ENCODE measurements at places on chromosomes 1 and 21.

DNA sequence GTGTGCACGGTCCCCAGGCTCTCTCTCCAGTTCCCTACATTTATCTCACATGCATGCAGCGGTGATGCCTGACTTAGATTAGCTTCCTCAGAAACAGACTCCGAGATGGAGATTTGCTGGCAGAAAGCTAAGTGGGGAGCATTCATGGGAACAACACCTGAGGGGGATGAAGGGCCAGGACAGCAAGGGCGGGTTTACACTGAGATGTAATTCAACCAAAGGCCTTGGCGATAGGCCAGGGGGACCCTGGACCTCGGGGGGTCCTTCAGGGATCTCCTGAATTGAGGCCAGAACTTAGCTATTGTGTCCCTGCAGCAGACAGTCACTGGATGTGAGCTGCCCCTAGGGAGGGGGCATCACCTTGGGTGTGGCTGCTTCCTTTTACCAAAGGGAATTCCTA is 246.1 kb upstream of the CSF3R start:
- no peak for DNase-seq

DNA sequence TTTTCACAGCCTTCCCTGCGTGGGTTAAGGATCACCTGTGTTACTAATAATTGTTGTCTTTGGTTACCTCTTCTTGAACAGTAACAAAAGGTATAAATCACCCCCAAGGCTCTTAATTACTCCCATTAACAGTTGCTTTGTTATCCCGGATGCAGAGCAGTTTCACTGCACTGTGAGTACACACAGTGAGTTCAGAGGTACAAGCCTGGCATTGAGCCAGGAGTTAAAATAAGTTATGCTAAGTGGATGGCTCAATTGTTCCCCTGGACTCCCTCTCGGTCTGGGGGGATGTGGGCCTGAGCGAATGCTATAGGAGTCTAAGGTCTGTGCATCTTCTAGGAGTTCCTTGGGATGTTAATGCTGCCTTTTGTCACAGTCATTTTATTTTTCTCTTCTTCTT is 258.3 kb downstream of the ATG4C start:
- DNase-seq = no peak

DNA sequence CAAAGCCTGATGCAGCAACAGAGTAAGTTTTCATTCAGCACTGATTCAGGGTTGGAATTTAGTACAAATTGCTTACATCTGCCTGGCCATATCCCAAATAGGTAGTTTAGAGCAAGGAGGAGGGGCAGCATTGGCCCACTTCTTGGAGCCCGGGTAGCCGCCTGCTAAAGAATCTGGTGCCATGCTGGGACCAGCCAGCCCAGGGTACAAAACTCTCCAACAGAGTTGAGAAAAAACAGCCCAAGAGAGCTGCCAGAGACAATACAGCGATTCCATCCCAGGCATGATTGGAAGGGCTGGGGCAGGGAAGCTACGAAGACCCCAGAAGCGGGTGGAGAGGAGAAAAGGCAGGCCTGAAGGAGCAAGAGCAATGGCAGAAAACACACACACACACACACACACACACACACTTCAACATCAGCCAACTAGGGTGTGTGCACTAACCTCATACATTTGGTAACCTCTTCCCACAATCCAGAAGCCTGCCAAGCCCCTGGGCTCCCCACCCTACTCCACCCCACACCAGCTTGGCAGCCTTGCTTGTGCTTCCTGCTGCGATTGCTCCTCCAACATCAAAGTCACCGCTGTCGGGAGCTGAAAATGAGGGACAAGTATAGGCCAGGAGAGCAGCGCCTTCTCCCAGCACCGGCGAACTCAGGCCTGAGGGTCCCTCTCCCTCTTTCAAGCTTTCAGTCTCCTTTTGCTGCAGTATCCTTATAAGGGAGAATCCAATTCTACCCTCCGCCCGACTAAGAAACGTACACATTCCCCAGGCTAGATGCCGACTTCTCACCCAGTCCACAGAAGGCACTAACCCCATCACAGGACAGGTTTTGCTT is 1.2 kb downstream of the PIK3C2B start:
- DNase-seq = no peak

DNA sequence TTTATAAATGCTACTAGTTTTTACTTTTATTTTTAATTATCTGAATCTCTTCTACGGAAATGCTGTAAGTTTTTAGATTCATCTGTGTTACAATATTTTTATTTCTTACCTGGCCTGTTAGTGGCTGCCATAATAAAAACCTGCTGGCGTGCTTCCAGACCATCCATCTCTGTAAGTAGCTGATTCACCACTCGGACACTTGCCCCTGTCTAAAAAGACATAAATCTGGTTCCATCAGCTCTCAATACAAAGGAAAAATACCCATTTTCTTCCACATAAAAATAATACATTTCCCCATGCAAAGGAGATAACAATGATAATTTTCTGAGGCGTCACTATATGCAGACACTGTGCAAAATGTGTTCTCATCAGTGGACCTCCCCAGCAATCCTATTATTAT is 62.0 kb downstream of the NVL start:
- DNase-seq = no peak

GRCh38 chr1:230069796-230070195 is 2.8 kb downstream of the GALNT2 start:
- DNase-seq = no peak

- DNase-seq = no peak
These were observed 185.1 kb downstream of the FCRL5 start for GRCh38 chr1:157367091-157367739.

GRCh38 chr1:212586206-212587015 is 22.1 kb upstream of the ATF3 start:
- no peak for DNase-seq

DNA sequence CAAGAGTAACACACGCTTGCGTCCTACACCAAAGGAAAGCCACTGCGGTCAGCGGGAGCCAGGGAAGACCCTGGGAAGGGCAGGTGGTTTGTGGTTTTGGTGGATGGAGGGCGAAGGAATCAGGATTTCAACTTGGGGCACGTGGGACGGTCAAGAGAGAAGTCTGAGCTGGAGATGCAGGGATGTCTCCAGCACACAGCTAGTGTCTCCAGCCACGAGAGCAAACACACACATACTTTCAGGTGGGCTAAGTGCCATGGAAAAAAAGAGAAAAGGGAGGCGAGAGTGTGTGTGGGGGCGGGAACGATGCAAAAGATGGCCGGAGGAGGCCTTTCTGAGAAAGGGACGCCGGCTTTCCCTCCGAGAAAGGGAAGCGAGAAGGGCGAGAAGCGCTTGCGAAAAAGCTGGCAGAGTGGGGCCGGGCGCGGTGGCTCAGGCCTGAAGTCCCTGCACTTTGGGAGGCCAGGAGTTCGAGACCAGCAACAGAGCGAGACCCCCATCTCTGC is 1.4 kb upstream of the SRRM1 start:
- peak; percentile 15 for DNase-seq

DNA sequence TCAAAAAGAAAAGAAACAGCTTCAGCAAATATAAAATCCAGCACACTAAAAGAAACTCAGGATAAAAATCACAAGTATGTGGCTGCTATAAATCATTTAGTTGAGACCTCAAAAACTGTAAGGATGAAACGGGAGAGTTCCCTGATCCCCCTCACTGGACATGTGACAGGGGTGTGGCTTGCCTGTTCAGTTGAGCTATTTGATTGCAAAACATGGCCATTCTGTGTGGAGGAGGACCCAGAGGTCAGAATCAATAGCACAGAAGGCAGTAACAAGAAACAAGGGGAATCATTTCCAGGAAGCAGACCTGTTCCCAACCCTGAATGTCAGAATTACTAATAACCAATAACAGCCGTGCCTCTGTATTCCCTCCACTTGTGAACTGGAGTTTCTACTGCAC is 27.9 kb downstream of the RBM11 start:
- no peak for DNase-seq

GRCh38 chr1:248926401-248927182 is 20.6 kb downstream of the PGBD2 start:
- DNase-seq = no peak

DNA sequence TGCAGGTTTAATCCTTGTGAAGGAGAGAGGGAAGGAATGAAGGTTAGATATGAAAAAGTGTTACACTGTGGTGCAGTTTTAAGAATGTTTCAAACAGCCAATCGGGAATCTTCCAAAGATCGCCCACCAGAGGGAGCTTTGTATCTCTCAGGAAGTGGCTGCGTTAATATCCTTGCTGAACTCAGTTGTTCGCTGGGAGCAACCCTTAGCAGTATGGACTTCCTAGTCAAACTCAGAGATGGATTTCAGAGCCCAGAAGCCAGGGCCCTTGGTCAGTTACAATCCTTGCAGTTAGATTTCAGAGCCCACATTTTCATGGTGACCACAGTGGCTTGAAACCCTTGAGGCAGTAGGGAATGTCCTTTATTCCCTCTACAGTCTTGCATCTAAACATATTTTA is 136.2 kb downstream of the NTNG1 start:
- peak; percentile 22 for DNase-seq

- no peak for DNase-seq
These were observed 57.4 kb downstream of the KCNK1 start for GRCh38 chr1:233671286-233671685.

- DNase-seq = no peak
These were observed 34.5 kb upstream of the CD58 start for GRCh38 chr1:116605315-116605714.

DNA sequence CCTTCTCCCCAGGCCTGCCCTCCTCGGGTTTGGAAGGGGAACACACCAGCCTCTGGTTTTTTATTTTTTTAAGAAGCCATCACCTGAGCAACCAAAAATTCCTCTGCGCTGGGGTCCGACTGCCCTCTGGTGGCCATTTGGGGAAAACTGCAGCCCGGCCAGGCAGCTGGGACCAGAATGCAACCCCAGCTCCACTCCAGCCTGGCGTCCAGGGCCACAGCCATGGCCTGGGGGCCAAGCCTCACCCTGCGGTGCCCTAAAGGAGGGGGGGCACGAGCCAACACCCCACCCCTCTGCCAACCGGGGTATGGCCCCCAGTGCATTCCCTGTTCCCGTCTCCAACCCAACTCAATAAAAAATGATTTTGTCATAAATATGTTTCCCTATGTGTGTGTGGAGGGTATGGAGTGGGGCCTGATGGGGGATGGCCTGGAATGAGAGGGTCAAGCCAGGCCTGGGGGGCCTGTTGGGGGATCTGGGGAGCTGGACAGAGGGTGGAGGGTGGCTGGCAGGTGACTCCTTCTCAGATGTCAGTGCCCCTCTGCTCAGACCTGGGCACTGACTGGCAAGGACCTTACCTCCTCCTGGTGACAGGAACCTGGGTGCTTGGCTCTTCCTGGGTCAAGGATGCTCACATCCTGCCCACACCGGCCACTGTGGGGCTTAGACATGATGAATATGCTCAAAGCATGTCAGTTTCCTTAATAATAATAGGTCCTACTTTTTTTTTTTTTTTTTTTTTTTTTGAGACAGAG is 3.2 kb downstream of the GPR3 start:
- no peak for DNase-seq

DNA sequence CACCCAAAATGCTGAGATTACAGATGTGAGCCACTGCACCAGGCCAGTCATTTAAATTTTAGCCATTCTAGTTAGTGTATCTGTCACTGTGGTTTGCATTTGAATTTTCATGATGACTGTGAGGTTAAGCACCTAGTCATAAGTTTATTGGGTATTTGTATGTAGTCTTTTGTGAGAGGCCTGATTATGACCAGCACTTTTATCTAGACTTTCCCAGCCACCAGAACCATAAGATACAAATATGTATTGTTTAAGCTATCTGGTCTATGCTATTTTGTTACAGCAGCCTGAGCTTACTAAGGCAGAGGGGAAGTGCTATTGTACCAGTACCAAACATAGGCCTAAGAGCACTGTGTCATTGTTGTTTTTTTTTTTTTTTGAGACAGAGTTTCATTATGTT is 19.9 kb upstream of the DNAJC6 start:
- no peak for DNase-seq

DNA sequence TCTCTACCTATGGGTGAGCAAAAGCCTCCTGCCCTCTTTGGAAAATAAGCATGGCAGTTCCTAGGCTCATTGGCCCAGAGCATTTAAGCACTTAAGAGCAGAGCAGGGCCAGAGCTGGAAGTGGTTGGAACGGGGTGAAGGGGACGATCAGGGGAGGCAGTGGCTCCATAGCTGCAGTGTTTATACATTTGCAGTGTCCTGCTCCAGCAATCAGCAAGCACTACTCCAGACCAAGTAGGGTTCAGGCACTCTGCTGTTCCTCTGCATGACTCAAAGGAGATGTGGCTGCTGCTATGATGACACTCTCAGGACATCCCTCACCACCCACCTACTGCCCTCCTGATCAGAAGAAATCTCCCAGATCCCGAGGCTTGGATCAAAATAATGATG is 55.0 kb downstream of the TRABD2B start:
- DNase-seq = no peak

DNA sequence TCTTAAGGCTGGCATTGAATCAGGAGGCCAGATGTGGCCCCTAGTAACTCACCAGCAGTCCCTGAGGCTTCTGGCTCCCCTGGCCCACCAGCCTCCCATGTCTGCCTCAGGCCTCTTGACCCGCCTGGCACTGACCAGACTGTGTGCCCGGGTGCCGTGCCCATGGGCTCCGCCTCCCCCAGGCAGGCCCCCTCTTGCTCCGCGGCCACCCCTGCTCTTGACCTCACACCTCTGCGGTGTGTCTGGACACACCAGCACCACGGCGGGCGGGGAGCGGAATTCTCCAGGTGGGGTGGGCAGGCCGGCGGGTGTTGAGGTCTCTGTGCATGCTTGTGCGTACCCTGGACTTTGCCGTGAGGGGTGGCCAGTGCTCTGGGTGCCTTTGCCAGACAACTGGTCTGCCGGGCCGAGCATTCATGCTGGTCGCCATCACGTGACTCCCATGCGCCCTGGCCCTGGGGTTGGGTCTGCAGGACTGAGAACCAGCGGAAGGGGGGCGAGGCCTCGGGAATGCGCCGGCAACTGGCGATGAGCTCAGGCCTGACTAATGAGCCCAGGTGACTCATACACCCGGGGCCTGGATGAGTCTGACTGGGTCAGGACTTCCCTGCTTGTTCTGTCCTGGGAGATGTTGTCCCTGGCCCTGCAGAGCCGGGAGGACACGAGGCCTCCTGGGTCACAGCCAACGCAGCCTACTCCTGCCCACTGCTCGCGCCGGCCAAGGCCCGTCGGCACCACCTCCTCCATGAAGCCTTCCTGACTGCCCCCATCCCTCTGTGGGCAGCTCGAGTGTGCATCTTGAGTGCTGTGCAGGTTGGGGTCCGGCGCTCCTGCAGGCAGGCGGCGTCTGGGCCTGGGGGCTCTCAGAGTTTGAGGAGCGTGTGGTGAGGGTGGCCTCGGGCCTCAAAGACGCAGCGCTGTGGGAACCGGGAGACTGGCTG is 22.6 kb downstream of the COL18A1 start:
- no peak for DNase-seq
